ENCODE measurements at places on chromosomes 3 and 15.

DNA sequence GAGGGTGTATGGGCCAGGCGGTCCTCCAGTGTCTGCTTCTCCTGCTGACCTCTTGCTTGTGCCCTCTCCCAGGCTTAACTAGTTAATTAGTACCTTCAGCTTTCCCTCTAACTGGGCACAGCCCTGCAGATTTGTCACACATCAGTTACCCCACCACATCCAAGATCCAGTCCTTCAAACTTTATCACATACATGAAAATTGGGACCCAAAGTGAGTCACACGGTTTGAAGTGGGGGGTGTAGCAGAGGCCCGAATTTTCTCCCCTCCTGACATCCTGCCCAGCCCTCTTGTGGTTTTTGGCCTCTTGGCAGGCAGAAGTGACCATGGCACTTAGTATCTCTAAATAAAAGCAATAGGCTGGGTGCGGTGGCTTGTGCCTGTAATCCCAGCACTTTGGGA lies 3.9 kb downstream of the MAPKAPK3 start:
- no peak for DNase-seq

DNA sequence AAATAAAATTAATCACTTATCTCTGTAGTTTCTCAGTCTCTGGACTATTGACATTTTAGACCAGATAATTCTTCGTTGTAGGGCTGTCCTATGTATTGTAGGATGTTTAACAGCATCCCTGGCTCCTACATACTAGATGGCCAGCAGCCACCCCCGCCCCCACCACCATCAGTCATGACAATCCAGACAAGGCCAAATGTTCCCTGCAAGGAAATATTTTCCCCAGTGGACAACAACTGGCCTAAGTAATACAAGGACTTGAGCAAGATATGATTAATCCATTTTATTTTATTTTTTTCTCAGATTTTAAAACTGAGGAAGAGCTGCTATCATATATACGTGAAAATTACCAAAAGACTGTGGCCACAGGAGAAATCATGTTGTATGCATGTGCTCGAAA lies 23.8 kb downstream of the TICRR start:
- no peak for DNase-seq

- DNase-seq, result no peak
Observed at GRCh38 chr3:136404056-136404455, 153.9 kb downstream of the PCCB start.

GRCh38 chr15:66718220-66718988 lies 16.4 kb downstream of the SMAD6 start:
- no peak for DNase-seq

- DNase-seq, result no peak
Observed at GRCh38 chr3:13120928-13121552, 47.8 kb upstream of the IQSEC1 start.

DNA sequence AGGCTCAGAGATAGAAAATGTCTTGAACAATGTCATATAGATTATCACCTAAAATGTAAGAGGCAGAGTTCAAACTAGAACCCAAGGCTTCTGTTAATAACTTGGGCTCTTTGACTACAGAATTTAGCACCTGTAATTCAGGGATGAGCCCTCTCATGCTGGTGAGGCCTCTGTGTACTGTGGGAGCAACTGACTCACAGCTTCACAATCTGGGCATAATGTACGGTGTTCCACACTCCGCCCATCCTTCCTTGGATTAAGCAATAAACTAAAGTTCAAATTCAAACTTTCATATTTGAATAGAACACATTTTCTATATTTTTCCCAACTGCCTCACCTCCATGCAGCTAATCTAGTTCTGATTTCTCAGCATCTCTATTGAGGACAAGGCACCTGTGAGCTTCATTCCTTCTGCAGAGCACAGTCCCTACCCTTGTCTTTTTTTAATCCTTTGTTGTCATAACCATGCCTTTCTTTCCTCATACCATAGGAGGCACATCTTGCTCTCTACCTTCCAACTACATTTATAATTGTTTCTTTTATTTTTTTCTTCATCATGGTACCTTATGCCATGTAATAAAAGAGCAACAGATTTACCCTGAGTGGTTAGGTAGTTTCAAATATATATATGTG lies 392.1 kb downstream of the NLGN1 start:
- DNase-seq, result no peak

- DNase-seq, result no peak
Observed at GRCh38 chr15:56963710-56964109, 45.3 kb downstream of the TCF12 start.

- no peak for DNase-seq
Observed at GRCh38 chr3:150547045-150547741, 606 bp downstream of the EIF2A start.

DNA sequence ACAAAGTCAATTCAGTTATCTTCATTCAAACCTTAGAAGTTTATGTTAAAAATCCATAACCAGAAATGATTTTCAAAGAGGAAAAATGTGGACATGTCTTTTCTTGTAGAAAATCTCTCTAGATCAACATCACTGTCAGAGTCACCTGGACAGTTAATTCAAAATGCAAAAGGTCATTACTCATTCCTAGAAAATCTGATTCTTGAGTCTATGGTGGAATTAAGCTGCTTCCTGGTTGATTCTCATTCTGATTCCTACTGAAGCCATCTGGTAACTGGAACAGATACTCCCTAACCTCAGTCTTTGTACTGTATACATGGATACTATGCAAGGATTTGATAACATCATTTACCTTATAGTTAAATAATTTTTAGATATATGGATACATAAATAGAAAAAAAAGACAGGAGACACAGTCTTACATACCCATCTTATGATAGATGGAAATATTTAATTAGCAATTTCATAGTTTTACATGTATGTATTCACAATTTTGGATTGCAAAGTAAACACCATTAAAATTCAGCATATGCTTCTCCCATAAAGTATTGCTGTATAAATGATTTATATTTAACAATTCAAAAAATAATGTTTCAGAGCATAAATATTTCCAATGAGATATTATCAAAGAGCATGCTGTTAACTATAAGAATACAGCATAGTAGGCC lies 693.2 kb upstream of the CCDC54 start:
- DNase-seq, result no peak

- no peak for DNase-seq
Observed at GRCh38 chr15:100881573-100882336, 2.1 kb downstream of the ALDH1A3 start.

DNA sequence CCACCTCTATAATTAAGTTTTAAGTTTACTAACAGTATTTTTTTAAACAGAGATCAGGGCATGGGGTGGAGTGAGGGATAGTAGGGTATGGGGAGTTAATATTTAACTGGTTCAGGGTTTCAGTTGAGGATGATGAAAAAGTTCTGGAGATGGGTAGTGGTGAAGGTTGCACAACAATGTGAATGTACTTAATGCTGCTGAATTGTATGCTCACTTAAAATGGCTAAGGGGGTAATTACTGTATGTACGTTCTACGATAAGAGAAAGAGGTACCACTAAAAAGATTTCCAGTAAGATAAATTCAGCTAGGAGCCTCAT lies 101.4 kb downstream of the TNIK start:
- DNase-seq, result no peak

GRCh38 chr3:149860881-149861280 lies 47.9 kb downstream of the RNF13 start:
- no peak for DNase-seq

- DNase-seq, result no peak
Observed at GRCh38 chr15:41633609-41634008, 26.6 kb upstream of the MGA start.

- no peak for DNase-seq
Observed at GRCh38 chr15:42832576-42832975, 88.0 kb downstream of the TTBK2 start.

- DNase-seq, result no peak
Observed at GRCh38 chr15:92683511-92683834, 27.9 kb upstream of the FAM174B start.

DNA sequence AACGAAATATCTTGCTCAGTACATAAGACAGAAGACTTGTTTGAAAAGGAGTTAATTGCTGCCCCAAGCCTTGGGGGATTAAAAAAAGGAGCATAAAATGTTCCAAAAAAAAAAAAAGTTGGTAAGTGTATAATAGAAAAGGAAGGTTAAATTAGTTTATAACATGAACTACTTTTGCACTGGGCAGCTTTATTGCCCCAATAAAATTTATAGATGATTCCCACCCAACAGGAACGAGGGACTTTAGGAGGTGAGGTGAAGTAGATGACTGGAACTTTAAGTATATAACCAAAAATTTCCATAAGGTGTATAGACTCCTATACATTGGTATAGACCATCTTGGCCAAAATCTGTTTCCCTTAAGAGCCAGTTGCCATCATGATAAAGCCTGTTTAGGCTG lies 14.8 kb downstream of the PPP2R3A start:
- DNase-seq, result no peak

GRCh38 chr3:126885425-126885824 lies 97.5 kb upstream of the PLXNA1 start:
- DNase-seq, result no peak

DNA sequence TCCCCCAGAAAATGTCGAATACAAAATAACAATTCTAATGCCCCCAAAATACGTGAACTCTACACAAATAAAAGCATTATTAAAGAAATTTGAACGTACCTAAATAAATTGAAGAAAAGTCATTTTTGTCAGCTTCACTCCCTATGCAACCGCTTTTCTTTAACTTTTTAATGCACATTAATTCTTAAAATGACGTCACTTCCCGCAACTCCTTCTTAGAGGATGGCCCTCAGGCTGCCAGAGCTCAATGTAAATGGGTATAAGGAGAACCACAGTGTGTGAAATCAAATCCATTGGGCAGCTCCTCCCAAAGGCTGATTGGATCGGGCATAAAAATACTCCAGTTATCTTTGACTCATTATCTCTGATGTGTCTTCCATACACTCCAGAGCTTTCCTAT lies 736.9 kb downstream of the GBE1 start:
- no peak for DNase-seq

- no peak for DNase-seq
Observed at GRCh38 chr3:149258714-149259113, 37.1 kb upstream of the CP start.

- DNase-seq, result peak; percentile 16
Observed at GRCh38 chr3:4834403-4834866, 144.8 kb upstream of the BHLHE40 start.

DNA sequence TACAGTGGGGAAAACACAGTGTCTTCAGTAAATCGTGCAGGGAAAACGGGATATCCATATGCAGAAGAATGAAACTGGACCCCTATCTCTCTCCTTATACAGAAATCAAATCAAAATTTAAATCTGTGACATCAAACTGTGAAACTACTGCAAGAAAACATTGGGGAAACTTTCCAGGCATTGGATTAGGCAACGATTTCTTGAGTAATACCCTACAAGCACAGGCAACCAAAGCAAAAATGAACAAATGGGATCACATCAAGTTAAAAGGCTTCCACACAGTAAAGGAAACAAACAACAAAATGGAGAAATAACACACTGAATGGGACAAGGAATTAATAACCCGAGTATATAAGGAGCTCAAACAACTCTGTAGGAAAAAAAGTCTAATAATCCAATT lies 165.3 kb downstream of the PLCL2 start:
- no peak for DNase-seq

DNA sequence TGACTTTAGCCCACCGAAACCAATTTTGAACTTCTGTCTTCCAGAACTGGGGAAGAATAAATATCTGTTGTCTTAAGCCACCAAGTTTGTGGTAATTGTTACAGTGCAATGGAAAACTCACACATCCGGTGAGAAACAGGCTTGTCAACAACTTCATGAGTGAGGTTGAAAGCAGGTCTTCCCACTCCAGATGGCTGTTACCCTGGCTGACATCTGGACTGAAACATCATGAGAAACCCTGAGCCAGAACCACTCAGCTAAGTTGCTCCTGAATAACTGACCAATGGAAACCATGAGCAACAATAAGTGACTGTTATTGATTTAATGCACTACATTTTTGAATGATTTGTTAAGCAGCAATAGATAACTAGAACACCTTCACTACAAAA lies 10.3 kb downstream of the ACSBG1 start:
- peak; percentile 52 for DNase-seq

DNA sequence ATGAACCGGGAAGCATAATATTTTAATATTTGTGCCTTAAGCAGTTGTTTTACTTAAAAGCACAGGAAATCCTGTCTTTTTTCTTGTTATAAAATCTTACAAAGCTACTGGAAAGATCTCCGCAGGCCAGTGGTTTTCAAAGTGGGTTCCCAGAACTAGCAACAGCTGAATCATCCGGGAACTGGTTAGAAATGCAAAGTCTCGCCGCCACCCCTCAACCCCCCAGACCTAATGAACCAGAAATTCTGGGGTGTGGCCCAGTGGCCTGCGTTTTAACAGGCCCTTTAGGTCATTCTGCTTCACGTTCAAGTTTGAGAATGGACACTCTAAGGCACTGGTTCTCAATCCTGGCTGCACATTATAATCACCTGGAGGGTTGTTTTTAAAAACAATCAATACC lies 74.7 kb downstream of the PDZRN3 start:
- no peak for DNase-seq

- DNase-seq, result no peak
Observed at GRCh38 chr3:51711352-51712037, 4.6 kb downstream of the GRM2 start.

DNA sequence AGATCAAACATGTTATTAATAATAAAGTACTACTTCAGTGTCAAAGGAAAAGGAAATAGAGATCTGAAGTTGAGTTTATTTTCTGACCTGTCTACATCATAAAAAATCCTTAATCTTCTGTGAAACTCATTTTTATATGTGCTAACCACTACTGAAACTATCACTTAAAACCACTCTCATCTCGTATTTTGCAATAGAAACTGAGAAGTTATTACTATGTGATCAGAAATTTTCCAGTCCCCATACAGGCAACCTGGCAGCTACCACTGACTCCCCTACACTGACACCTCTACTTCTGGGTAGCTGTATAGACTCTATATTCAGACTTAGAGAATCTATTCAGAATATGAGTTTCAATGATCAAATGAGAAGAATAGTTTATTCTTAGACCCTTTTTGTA lies 8.3 kb downstream of the HDGFL3 start:
- DNase-seq, result peak; percentile 78

GRCh38 chr15:70396807-70397206 lies 299.1 kb upstream of the TLE3 start:
- no peak for DNase-seq

DNA sequence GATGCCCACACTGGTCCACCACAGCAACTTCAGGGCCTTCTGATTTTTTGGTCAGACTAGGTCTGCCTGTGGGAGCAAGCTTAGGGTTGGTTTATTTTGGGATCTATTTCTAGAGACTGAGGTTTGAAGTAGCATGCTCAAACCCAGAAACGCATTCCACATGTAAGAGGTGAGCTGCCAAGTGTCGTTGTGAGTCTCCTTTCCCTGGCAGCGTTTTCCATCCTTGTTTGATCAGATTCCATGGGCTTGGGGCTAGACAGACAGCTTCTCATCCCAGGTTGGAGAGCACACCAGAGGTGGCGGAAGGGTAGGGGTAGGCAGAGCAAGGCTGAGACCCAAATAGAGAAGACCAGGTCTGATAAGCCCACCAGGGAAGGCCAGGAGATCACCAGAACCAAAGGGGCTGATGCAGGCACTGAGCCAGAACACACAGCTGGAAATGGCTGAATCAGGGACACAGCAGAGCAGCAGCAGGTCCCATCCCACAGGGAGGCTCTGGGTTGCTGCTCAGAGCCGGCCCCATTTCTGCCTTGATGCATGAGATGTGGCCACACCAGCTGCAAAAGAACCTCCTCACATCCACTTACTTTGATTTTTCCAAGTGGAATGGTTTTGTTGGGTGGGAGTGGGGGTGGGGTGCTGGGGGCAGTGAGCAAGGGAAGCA lies 186.8 kb downstream of the THSD4 start:
- no peak for DNase-seq
